ENCODE measurements at places on chromosomes 16 and 17. TPM values are rescaled to one million over a fixed set of nuclear protein-coding genes. Genes with fewer than 3 reads are reported as not detected.

DNA sequence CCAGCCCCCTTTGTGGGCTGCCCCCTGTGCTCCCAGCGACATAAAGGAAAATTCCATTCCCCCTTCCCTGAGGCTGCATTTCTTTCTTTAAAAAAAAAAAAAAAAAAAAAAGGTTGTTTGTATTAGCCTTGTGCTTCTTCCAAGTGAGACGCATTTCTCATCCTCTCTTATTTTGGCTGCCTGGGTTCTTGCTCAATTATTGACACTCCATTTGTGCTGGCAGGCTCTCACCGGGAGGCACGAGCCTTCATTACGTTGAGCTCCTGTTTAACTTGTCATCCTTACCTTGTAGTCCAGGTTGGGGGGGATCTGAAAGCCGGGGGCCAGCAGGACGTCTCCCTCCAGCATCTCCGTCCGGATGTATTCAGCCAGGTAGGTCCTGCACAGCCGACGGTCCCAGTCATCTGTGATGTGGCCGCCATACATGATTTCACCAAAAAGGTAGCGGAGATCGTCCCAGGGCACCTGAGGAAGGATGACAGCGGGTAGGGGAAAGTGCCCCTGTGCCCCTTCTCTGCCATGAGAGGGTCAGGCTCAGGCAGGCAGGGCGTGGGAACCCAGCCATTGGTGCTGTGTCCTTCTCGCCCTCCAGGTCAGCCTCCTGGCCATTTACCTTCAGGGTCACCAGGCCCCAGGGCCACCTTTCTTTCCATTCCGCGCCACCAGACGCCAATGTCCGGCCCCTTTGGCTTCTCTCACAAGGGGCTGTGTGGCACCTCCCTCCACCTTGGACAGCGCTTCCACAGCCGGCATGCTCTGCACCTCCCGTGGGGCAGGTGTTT lies 50.6 kb downstream of the PGS1 start:
- no peak overlapping the region for H3K27ac ChIP-seq
- no peaks in the 10 kb centered on the region for H3K27me3 ChIP-seq
- no peak overlapping the region for H3K4me3 ChIP-seq
- peaks cover 17% of the 10 kb centered on the region for H3K36me3 ChIP-seq

- no peak overlapping the region for H3K27ac ChIP-seq
- no peak overlapping the region for H3K4me3 ChIP-seq
- no peaks in the 10 kb centered on the region for H3K4me1 ChIP-seq
- H3K36me3 ChIP-seq, result no peaks in the 10 kb centered on the region
- no peaks in the 10 kb centered on the region for H3K27me3 ChIP-seq
Measured at GRCh38 chr16:24853830-24854229, 8.1 kb downstream of the SLC5A11 start.

- no peaks in the 10 kb centered on the region for H3K36me3 ChIP-seq
- H3K4me3 ChIP-seq, result no peak overlapping the region
- no peaks in the 10 kb centered on the region for H3K27me3 ChIP-seq
- DNase-seq, result no peak
- no peaks in the 10 kb centered on the region for H3K4me1 ChIP-seq
Measured at GRCh38 chr17:19857640-19858039, 10.1 kb downstream of the ULK2 start.

- H3K27me3 ChIP-seq, result no peaks in the 10 kb centered on the region
- no peak overlapping the region for H3K4me3 ChIP-seq
- H3K27ac ChIP-seq, result no peak overlapping the region
- H3K4me1 ChIP-seq, result no peaks in the 10 kb centered on the region
- DNase-seq, result no peak
Measured at GRCh38 chr17:73940511-73940910, 263.0 kb upstream of the RPL38 start.

DNA sequence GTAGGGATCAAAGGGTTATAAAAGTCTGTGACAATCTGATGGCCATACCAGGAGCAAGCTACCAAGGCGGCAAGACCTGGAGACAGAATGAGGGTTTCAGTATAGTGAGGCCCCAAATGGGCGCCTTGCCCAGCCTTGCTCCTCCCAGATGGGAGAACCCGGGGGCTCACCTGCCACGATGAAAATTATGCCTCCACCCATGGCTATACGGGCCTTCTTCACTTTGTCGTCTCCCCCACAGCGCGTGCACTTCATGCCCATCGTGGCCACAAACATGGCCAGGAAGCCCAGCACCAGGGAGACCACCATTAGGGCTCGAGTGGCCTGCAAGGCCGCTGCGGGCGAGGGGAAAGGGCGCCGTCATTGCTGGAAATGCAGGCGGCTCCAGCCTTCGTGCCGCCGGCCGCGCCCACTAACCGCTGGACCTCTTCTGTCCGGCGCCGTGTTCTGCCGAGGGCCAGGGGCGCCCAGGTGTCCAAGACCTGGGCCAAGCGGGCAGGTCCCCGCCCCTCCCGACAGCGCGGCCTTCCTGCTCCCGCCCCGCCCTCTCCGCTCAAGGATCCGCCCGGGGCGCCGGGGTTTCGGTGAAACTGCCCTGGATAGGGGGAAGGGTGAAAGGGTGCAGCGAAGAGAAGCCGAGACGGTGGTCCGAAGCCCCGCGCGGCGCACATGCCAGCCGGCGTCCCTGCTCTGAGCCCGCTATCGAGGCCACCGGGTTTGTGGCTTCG lies 1.5 kb downstream of the CLDN7 start:
- no peaks in the 10 kb centered on the region for H3K27me3 ChIP-seq
- DNase-seq, result no peak
- H3K36me3 ChIP-seq, result no peaks in the 10 kb centered on the region
- H3K4me3 ChIP-seq, result peak overlapping the region; percentile 26
- H3K27ac ChIP-seq, result no peak overlapping the region
- H3K4me1 ChIP-seq, result peaks cover 19% of the 10 kb centered on the region

- H3K4me3 ChIP-seq, result no peak overlapping the region
- no peak overlapping the region for H3K27ac ChIP-seq
- H3K36me3 ChIP-seq, result no peaks in the 10 kb centered on the region
- no peaks in the 10 kb centered on the region for H3K27me3 ChIP-seq
- DNase-seq, result no peak
- no peaks in the 10 kb centered on the region for H3K4me1 ChIP-seq
Measured at GRCh38 chr16:85856079-85856478, 42.9 kb upstream of the IRF8 start.

GRCh38 chr17:15912416-15912955 lies 32.4 kb upstream of the ADORA2B start:
- H3K27ac ChIP-seq, result no peak overlapping the region
- no peaks in the 10 kb centered on the region for H3K27me3 ChIP-seq
- H3K36me3 ChIP-seq, result no peaks in the 10 kb centered on the region
- H3K4me3 ChIP-seq, result no peak overlapping the region
- H3K4me1 ChIP-seq, result no peaks in the 10 kb centered on the region

GRCh38 chr16:73028721-73029361 lies 19.1 kb downstream of the ZFHX3 start:
- H3K36me3 ChIP-seq, result no peaks in the 10 kb centered on the region
- DNase-seq, result no peak
- no peaks in the 10 kb centered on the region for H3K27me3 ChIP-seq
- no peaks in the 10 kb centered on the region for H3K4me1 ChIP-seq
- no peak overlapping the region for H3K27ac ChIP-seq

DNA sequence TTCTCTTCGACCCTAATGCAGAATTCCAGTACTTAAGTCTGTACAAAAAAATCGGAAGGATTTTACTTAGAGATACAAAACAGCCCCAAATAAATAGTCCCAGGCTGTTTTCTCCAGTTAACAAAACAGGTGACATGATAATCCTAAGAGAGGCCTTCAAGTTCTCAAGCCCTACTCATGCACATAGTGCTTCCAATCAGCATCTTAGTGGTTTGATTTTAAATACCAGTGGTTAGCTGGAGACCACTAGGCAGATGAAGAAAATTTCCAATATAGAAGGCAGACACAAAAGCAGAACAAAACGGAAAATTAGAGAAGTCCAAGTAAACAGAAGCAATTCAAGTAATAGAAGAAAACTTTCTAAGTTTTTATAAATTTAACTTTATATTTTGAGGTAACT lies 5.2 kb upstream of the OR4D2 start:
- DNase-seq, result no peak
- no peaks in the 10 kb centered on the region for H3K27me3 ChIP-seq
- H3K4me3 ChIP-seq, result no peak overlapping the region
- no peak overlapping the region for H3K27ac ChIP-seq
- no peaks in the 10 kb centered on the region for H3K36me3 ChIP-seq

DNA sequence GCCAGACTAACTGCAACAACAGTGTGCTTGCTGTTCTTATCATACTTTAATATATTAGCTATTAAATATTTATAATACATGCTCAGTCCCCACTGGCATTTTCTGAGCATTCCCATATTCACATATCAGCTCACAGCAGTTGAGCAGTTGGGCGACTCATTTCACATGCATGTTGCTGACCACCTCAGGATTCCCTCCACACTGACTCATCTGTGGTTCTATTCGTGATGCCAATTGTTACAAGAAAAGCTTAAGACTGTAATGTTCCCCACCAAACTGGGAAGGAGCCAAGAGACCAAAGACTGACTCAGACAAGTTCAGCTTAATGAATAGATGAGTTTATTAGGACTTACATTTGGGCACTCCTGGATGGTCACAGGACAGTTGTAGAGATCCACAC lies 100.3 kb upstream of the KIF2B start:
- H3K27ac ChIP-seq, result no peak overlapping the region
- no peaks in the 10 kb centered on the region for H3K36me3 ChIP-seq
- H3K27me3 ChIP-seq, result no peaks in the 10 kb centered on the region

DNA sequence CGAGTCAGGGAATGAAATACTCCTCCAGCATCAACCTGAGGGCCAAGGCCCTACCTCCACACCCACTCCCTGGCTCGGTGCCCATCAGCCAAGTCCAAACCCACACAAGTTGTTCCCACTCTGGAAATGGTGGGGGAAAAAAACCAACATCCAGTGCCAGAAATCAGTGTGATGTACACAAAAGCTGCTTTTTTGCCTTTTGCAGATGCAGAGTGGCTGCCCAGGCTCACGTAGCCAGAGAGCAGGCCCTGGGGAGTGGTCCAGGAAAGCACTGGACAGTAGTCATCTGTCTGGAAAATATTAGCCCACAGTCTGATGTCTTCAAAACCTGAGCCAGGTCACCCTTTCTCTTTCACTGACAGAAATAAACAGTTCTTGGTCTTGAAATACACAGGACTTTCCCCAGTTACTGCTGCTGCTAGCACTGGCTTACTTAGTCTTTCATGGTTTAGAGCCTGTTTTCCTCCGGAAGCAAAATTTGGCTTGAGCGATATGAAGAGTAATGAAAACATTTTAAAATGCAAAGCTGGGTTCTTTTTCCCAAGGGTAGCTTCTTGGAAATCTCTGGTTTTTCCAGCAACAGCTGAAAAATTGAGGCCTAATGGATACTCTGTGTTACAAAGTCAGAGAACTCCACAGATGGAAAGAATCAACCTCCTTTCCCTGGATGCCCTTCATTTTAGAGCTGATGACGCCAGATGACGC lies 18.2 kb upstream of the NOS2 start:
- H3K4me1 ChIP-seq, result no peaks in the 10 kb centered on the region
- no peak overlapping the region for H3K27ac ChIP-seq
- no peak for DNase-seq
- H3K4me3 ChIP-seq, result no peak overlapping the region
- H3K36me3 ChIP-seq, result no peaks in the 10 kb centered on the region

DNA sequence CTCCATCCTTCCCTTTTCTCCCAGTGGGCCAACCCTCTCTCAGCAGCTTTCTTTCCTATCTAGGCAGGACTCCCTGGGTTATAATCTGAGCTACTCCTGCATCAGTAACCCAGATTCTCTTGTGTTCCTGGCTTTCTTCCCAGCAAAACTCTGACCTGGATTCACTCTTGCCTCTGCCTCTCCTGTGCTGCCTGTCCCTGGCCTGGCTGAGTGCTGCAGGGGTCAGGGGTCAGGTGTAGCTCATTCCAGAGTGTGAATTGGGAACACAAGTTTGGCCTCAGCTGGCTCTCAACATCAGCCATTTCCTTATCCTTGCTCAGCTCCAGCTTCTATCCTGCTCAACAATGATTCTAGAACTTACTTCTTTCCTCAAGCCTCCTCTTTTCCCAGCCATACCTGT lies 2.5 kb upstream of the ST6GALNAC2 start:
- no peaks in the 10 kb centered on the region for H3K36me3 ChIP-seq
- DNase-seq, result no peak
- H3K4me1 ChIP-seq, result peaks cover 10% of the 10 kb centered on the region
- H3K27me3 ChIP-seq, result peaks cover 16% of the 10 kb centered on the region
- H3K27ac ChIP-seq, result no peak overlapping the region
- no peak overlapping the region for H3K4me3 ChIP-seq

GRCh38 chr17:27986805-27987684 lies 55.4 kb upstream of the NLK start:
- no peak for DNase-seq
- no peaks in the 10 kb centered on the region for H3K27me3 ChIP-seq
- H3K27ac ChIP-seq, result peak overlapping the region; percentile 59
- H3K4me3 ChIP-seq, result no peak overlapping the region
- peaks cover 5% of the 10 kb centered on the region for H3K4me1 ChIP-seq

GRCh38 chr17:34874478-34874877 lies 86.8 kb downstream of the CCT6B start:
- no peaks in the 10 kb centered on the region for H3K36me3 ChIP-seq
- H3K4me3 ChIP-seq, result no peak overlapping the region
- peaks cover 4% of the 10 kb centered on the region for H3K27me3 ChIP-seq
- no peak for DNase-seq
- H3K27ac ChIP-seq, result no peak overlapping the region
- H3K4me1 ChIP-seq, result no peaks in the 10 kb centered on the region

- no peaks in the 10 kb centered on the region for H3K27me3 ChIP-seq
- H3K4me3 ChIP-seq, result no peak overlapping the region
- H3K27ac ChIP-seq, result no peak overlapping the region
- H3K36me3 ChIP-seq, result no peaks in the 10 kb centered on the region
- DNase-seq, result no peak
Measured at GRCh38 chr16:26155221-26155620, 463.5 kb downstream of the HS3ST4 start.

DNA sequence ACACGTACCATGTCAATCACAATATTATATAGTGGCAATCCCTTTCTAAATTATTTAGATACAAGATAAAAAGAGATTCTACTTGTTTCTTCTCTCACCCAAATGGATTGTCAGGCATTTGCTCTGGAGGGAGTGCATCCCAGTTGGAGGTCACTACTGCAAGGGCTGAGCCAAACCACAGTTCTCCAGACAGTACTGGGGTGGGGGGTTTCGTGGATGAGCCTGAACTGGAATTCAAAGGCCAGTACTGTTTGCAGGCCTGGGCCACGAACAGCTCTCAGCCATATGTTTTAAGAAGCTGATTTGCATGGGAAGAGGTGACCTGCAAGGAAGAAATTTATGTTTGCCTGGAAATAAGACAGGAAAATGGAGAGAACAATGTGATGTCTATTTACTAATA lies 314.9 kb downstream of the PMP22 start:
- no peaks in the 10 kb centered on the region for H3K36me3 ChIP-seq
- H3K4me1 ChIP-seq, result no peaks in the 10 kb centered on the region
- no peak overlapping the region for H3K27ac ChIP-seq
- no peak overlapping the region for H3K4me3 ChIP-seq
- H3K27me3 ChIP-seq, result no peaks in the 10 kb centered on the region

GRCh38 chr16:68128577-68129305 lies 43.6 kb downstream of the NFATC3 start:
- no peak for DNase-seq
- peaks cover 38% of the 10 kb centered on the region for H3K4me1 ChIP-seq
- H3K27me3 ChIP-seq, result no peaks in the 10 kb centered on the region

TMEM238L gene
- total RNA-seq, result not detected

LITAFD gene
- not detected for total RNA-seq

RTN4RL1 gene
- total RNA-seq, result 1.0 TPM

CES4A gene
- 4.2 TPM for total RNA-seq

KRTAP3-3 gene
- not detected for total RNA-seq

SBK1 gene
- 3.9 TPM for total RNA-seq

CASKIN1 gene
- 0.24 TPM for total RNA-seq

NACA2 gene
- not detected for total RNA-seq

SPNS3 gene
- total RNA-seq, result 7.5 TPM

Measured in CD8-positive, alpha-beta memory T cell (primary cell).